ENCODE measurements at places on chromosomes 11 and 22. TPM values are rescaled to one million over a fixed set of nuclear protein-coding genes. Genes with fewer than 3 reads are reported as not detected.

IL18BP gene
- total RNA-seq = 2.5 TPM

GRCh38 chr11:134714021-134714656 lies 302.1 kb upstream of the B3GAT1 start:
- H3K4me1 ChIP-seq = peaks cover 8% of the 10 kb centered on the region
- H3K27ac ChIP-seq = no peak overlapping the region
- H3K27me3 ChIP-seq = peaks cover 19% of the 10 kb centered on the region
- H3K36me3 ChIP-seq = no peaks in the 10 kb centered on the region
- DNase-seq = peak; percentile 5

DNA sequence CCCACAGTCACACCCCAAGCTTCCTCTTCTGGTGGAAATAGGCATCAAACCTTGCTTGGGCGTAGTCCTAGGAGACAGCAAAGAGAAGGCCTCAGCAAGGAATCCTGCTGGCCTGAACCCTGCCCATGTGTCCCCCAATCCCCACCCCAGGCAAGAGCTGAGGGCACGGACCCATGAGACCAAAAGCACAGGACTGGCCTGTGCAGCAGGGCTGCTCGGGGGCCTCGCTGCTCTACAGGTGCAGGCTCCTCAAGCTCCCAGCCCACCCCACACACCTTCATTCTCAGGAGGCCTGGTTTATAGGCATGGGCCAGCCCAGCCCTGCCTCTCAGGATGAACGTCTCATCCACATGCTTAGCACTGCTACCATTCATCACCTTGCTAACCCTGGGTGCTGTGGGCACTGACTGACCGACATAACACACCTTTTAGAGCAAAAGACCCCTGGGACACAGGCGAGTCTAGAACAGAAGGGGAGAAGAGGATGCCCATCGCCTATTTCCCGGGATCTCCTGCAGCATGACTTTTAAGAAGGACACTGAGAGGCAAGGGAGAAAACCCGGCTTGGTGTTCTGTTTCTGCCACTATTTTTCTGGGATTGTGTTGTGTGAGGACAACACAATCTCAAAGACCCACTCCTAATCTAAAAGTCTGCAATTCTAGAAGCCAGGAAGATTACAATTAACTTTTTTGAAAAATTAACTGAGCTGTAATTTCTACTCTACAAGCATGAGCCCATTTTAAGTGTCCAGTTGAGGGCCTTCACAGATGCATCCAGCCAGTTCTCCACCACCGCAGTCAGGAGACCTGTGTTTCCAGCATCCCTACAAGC lies 15.4 kb downstream of the TCIRG1 start:
- no peak for DNase-seq
- H3K27ac ChIP-seq = no peak overlapping the region
- H3K36me3 ChIP-seq = peaks cover 23% of the 10 kb centered on the region
- H3K4me3 ChIP-seq = no peak overlapping the region
- no peaks in the 10 kb centered on the region for H3K27me3 ChIP-seq

- no peak for DNase-seq
- peaks cover 5% of the 10 kb centered on the region for H3K27me3 ChIP-seq
- no peak overlapping the region for H3K27ac ChIP-seq
- no peaks in the 10 kb centered on the region for H3K36me3 ChIP-seq
- H3K4me1 ChIP-seq = no peaks in the 10 kb centered on the region
Measured at GRCh38 chr11:119806064-119806915, 77.3 kb upstream of the NECTIN1 start.

DNA sequence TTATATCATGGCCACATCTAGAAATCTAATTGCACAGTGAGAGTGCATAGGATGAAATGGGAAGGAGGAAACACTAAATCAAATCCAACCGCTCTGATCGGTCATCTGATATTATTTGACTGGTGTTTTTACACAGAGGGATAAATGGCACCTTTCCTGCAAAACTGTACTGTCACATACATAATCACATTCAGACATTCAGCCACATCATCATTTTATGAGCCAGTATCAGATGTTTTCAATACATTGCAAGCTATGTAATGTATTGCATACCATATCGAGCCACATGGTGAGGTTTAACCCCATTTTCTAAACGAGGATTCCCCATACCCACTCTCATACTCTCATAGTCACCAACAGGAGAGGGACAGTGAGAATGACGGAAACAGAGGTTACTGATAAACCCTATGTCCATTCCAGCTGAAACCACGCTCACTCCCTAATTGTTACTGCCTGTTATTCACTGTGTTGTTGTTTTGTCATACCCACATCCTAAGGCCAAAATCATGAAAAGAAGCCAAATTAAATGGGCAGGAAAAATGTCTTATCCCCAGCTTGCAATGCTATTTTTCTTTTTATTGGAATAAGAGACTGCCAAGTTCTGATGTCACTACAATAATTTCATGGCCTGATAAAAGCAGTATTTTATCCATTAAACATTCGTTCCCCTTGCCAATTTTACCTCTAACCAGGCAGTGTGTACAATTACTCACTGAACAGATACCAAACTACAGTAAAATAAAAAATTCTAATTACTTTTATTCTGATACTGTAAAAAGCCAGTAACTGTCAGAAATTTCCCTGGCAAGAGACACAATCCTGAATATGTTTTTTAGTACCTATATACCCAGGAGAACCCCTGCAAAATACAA lies 9.0 kb downstream of the CDON start:
- no peaks in the 10 kb centered on the region for H3K36me3 ChIP-seq
- no peaks in the 10 kb centered on the region for H3K27me3 ChIP-seq
- H3K4me3 ChIP-seq = no peak overlapping the region
- no peak for DNase-seq
- peaks cover 6% of the 10 kb centered on the region for H3K4me1 ChIP-seq

- no peaks in the 10 kb centered on the region for H3K27me3 ChIP-seq
- DNase-seq = no peak
- H3K4me1 ChIP-seq = peaks cover 7% of the 10 kb centered on the region
- H3K4me3 ChIP-seq = no peak overlapping the region
Measured at GRCh38 chr11:47130543-47130942, 46.1 kb downstream of the ARFGAP2 start.

DNA sequence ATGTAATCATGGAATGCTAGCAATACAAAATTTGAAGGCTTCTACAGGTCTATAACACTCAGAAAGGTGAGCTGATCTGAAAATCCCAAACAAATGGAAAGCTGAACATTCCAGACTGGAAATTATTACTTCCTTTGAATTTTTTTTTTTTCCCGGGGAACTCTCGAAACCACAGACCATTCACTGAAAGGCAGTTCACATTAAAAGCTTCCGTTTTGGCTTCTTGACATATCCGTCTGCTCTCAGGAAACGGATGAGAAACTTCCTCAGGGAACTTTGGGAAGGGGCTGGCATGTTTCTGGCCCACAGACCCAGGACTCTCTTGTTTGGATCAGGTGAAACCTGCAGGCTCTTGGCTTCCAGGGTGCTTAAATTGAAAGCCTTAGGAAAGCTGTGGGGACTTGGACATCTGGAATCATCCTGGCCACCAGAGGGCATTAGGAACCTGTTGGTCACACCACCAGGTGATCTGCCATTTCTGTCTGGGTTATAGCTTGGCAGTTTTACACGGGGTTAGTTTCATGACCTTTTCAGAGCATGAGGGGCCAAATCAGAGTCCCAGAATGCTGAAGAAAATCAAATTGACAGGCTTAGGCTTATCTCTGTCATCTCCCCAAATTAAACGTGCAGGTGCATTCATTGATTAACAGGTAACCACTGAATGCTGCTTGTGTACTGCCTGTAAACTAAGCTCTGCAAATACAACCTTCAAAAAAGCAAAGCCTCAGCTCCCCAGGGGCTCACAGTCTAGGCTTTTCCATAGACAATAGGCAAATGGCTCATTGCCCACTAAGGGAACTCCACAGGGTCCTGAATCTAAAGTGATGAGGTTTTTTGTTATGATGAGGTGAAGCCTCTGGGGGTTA lies 22.7 kb upstream of the GRAMD1B start:
- H3K4me1 ChIP-seq = peaks cover 9% of the 10 kb centered on the region
- no peaks in the 10 kb centered on the region for H3K36me3 ChIP-seq
- no peak overlapping the region for H3K4me3 ChIP-seq
- H3K27me3 ChIP-seq = peaks cover 7% of the 10 kb centered on the region
- no peak overlapping the region for H3K27ac ChIP-seq

DNA sequence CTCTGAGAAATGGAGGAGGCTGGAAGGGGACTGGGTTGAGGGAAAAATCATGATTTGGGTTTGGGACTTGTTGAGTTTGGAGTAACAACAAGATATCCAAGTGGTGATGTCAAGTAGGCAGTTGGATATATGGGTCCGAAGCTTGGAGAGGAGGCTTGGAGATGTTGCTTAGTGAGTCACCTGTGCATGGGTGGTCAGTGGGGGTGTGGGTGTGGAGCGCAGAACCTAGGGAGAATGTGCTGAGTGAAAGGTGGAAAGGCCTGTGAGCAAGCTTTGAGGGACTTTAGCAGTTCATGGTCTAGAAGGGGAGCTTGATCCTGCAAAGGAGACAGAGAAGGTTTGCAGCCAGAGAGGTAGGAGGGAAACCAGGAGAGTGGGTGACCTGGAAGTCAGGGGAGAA lies 38.2 kb downstream of the PRDM11 start:
- H3K27ac ChIP-seq = no peak overlapping the region
- H3K4me1 ChIP-seq = peaks cover 27% of the 10 kb centered on the region
- H3K36me3 ChIP-seq = peaks cover 66% of the 10 kb centered on the region
- no peaks in the 10 kb centered on the region for H3K27me3 ChIP-seq
- no peak overlapping the region for H3K4me3 ChIP-seq

DNA sequence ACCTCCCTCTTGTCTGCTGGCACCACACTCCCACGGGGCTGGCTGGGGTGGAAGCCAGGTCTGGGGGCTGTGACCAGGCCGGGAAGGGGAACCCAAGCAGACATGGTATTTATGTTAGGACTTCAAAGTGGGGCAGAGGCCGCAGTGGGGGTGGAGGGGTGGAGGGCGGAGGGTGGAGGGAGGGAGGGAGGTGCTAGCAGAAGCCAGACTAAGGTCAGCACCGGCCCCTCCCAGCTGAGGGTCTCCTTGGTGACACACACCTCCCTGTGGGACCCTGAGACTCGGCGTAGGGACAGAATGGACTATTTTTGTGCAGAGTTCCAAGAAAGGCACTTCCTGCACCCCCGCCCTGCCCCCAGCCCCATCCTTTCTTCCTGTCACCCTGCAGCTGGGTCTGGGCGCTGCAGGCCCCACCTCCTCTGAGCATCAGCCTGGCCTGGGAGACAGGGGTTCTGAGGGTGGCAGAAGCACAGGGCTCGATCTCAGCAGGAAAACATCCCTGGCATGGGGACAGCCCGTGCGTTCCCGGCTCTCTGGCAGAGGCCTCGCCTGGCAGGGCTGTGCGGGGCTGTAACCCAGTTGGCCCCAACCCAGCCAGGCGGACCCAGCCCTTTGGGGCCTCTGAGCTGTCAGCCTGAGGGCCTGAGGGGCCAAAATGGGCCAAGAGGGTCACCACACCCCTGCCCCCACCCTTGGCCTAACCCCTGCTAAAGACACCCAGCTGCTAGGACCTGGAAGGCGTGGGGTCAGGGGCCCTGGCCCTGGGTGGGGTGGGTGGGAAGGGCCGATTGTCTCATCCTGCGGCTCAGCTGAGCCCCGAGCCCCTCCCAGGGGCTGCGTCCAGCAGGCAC lies 9.6 kb upstream of the CD248 start:
- H3K36me3 ChIP-seq = peaks cover 5% of the 10 kb centered on the region
- no peak overlapping the region for H3K4me3 ChIP-seq
- H3K27ac ChIP-seq = peak overlapping the region; percentile 69
- peak; percentile 75 for DNase-seq

- H3K4me1 ChIP-seq = peaks cover 13% of the 10 kb centered on the region
- H3K27me3 ChIP-seq = no peaks in the 10 kb centered on the region
- H3K4me3 ChIP-seq = no peak overlapping the region
- H3K36me3 ChIP-seq = peaks cover 79% of the 10 kb centered on the region
- no peak overlapping the region for H3K27ac ChIP-seq
Measured at GRCh38 chr11:94877443-94878200, 95.7 kb downstream of the CWC15 start.

- no peak for DNase-seq
- peaks cover 53% of the 10 kb centered on the region for H3K36me3 ChIP-seq
- H3K27me3 ChIP-seq = no peaks in the 10 kb centered on the region
- no peaks in the 10 kb centered on the region for H3K4me1 ChIP-seq
- no peak overlapping the region for H3K27ac ChIP-seq
Measured at GRCh38 chr11:9176550-9176949, 85.2 kb upstream of the SCUBE2 start.

GRCh38 chr22:23387827-23388516 lies 192.1 kb downstream of the IGLL1 start:
- H3K4me3 ChIP-seq = no peak overlapping the region
- no peaks in the 10 kb centered on the region for H3K36me3 ChIP-seq
- H3K27ac ChIP-seq = no peak overlapping the region

VWCE gene
- total RNA-seq = 3.4 TPM

- no peak overlapping the region for H3K27ac ChIP-seq
- peaks cover 39% of the 10 kb centered on the region for H3K36me3 ChIP-seq
- H3K4me1 ChIP-seq = peaks cover 28% of the 10 kb centered on the region
- H3K27me3 ChIP-seq = no peaks in the 10 kb centered on the region
Measured at GRCh38 chr11:119295178-119295577, 21.8 kb downstream of the MCAM start.

GRCh38 chr11:36019005-36019596 lies 75.2 kb downstream of the LDLRAD3 start:
- no peak overlapping the region for H3K27ac ChIP-seq
- H3K4me1 ChIP-seq = peaks cover 24% of the 10 kb centered on the region
- no peak for DNase-seq
- H3K27me3 ChIP-seq = no peaks in the 10 kb centered on the region
- peaks cover 3% of the 10 kb centered on the region for H3K36me3 ChIP-seq
- no peak overlapping the region for H3K4me3 ChIP-seq

- no peaks in the 10 kb centered on the region for H3K4me1 ChIP-seq
- H3K4me3 ChIP-seq = no peak overlapping the region
- H3K27ac ChIP-seq = no peak overlapping the region
- DNase-seq = peak; percentile 76
Measured at GRCh38 chr11:110000031-110000502, 93.1 kb upstream of the ZC3H12C start.

DNA sequence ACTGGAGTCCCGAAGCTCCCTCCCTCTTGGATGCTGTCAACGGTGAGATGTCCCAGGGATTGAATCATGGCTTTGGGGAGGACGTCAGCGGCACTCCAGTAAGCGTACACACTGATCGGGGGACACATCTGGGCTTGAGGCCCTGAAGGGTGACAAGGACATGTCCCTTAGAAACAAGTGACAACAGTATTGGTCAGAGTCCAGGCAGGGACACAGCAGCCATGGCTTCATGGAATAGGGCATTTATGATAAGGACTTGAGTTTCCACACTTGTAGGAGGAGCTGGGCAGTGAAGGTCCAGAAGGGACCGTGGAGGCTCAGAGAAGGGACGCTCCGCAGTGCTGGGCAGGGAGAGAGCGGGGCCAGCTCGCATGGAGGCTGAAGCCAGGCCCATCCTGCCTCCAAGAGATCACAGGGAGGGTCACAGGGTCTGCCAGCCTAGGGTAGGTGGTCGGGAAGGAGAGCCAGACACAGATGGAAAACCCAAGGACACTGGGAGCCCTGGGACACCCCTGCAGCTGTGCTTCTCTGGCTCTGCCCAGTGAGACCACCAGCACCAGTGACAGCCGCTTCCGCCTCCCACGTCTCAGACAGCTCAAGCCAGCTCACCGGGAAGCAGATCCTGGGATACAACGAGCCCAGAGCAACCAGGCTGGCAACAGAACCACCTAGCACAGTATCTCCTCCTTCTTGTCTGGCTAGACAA lies 22.9 kb upstream of the RFPL3 start:
- H3K36me3 ChIP-seq = no peaks in the 10 kb centered on the region
- no peak overlapping the region for H3K4me3 ChIP-seq
- peaks cover 9% of the 10 kb centered on the region for H3K4me1 ChIP-seq
- no peaks in the 10 kb centered on the region for H3K27me3 ChIP-seq
- no peak overlapping the region for H3K27ac ChIP-seq

HOATZ gene
- total RNA-seq = not detected

- H3K4me3 ChIP-seq = no peak overlapping the region
- no peaks in the 10 kb centered on the region for H3K4me1 ChIP-seq
- no peaks in the 10 kb centered on the region for H3K36me3 ChIP-seq
- no peaks in the 10 kb centered on the region for H3K27me3 ChIP-seq
- DNase-seq = no peak
- no peak overlapping the region for H3K27ac ChIP-seq
Measured at GRCh38 chr22:36100134-36100824, 60.3 kb downstream of the APOL3 start.

SAA4 gene
- not detected for total RNA-seq
